Breast epithelium (tissue), 4 donors: ENCODE measurements at places on chromosomes 7 and 10.

GRCh38 chr10:36441557-36441956 is 683.8 kb upstream of the ANKRD30A start:
- DNase-seq, result no peak

GRCh38 chr7:128708824-128709223 is 30.3 kb upstream of the CALU start:
- DNase-seq, result no peak

GRCh38 chr10:58281092-58281752 is 12.3 kb downstream of the CISD1 start:
- no peak for DNase-seq

DNA sequence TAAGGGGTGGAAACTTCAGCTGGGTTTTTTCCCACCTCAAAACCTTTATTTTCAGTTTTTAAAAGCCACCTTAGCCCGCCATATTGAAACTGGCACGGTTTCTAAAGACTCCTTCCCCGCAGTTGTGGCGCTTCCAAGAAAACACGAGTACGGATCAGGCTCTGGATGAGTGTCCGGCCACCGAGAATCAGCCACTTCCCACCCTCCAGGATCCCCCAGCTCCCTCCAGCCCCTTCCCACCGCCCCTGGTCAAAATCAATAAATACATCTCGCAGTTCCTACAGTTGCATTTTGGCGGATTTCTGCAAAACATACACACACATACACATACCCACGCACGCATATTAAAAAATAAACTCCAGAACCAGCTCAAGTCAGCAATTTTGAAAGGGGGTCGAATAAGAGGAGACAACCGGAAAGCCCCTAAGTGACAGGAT is 1.1 kb downstream of the SFMBT2 start:
- no peak for DNase-seq
